Activated T-cell treated with anti-CD3 and anti-CD28 coated beads, Interleukin-2, amount 50 U/mL, for 24 hours (primary cell): ENCODE measurements at places on chromosomes 2 and 18.

- DNase-seq: no peak
Observed at GRCh38 chr2:145622285-145622684, 1102.4 kb upstream of the ZEB2 start.

- no peak for DNase-seq
Observed at GRCh38 chr2:42067521-42067920, 19.7 kb downstream of the PKDCC start.

- DNase-seq: no peak
Observed at GRCh38 chr2:159788253-159788652, 9.8 kb downstream of the CD302 start.

DNA sequence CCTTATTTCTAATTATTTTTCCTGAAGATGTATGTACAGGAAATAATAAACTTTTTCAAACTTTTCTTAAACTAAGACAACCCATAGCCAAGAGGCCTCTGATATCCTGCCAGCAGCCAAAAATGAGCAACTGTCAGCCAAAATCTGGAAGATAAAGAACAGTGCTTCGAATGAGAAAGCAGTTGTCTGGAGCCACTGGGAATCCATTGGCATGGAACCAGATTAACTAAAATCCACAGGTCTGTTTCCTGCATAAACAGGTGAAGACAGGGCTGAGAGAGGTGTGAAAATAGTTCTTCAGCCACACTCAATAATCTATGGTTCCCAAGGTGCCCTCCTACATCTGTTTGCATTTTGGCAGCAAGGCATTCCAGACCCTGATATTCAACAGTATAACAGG is 1076.7 kb upstream of the PIK3C3 start:
- DNase-seq: no peak

GRCh38 chr2:104447831-104448434 is 406.0 kb upstream of the POU3F3 start:
- DNase-seq: no peak

- DNase-seq: peak; percentile 50
Observed at GRCh38 chr2:7572450-7572849, 655.2 kb downstream of the RNF144A start.

GRCh38 chr2:169768262-169768995 is 30.2 kb upstream of the SSB start:
- DNase-seq: peak; percentile 60

DNA sequence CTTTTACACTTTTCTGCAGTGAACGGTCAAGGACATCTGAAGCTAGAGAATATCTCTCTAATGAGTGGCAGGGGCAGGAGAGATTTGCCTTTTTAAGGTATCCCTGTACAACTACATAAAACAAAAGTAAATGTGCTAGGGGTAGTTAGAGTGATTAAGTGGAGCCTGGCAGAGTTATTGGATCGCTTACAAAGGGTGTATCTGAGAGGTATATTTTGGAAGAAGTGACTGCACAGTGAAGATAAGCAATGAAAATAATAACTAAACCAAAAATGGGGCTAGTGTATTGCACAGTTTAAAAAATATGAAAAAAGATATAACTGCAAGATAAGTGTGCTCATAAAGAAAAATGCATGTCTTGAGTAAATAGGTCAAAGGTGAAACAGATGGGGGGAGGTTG is 193.5 kb upstream of the EPC2 start:
- no peak for DNase-seq

DNA sequence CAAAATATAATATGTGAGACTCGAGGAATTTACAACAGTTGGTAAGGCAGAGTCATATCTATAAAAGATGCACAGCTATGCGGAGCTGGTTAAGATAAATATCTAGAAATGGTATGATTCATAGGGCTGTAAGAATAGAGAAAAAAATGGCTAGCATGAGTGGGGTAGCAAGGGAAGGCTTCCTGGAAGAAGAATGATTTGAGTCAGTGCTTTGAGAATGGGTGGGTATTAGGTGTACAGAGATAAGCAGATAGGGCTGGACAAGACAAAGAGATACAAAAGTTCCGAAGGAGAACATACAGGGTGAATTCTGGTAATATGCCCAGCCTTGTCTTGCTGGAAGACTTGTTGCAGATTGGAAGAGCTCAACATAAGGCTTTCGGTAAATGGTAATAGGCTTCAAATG is 291.5 kb upstream of the CCDC68 start:
- DNase-seq: no peak

DNA sequence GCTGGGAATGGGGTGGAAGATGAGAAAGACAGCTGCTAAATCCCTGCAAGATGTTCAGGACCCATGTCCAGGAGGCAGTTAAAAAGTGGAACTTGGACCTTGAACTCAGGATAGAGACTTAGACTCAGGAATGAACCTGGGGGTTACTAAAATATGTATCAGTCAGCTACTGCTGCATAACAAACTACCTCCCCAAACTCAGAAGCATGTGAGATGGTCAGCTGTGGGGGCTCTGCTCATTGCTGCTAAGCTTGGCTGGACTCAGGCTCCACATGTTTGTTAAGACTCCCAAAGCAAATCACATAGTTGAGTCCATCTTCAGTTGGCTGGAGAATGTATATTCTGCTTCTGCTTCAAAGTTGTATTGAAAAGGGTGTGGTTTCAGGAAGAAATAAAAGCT is 61.4 kb upstream of the COPS8 start:
- no peak for DNase-seq

DNA sequence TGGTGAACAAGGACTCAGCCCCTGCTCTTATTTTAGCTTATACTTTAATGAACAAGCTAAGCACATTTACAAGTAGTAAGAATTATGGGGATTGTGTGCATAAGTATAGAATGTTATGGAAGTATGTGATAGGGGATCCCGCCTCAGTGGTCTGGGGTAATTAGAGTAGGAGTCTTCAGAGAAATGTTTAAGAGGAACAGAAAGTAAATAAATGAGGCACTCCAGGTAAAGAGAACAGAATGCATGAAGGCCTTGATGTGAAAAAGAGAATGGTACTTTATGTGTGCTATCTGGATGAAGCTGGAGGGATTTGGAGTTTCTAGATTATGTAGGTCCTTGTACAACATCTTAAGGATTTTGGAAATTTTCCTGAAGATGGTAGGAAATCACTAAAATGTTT is 76.6 kb downstream of the BMPR2 start:
- DNase-seq: no peak

- DNase-seq: no peak
Observed at GRCh38 chr2:157269922-157270321, 12.4 kb downstream of the GALNT5 start.

DNA sequence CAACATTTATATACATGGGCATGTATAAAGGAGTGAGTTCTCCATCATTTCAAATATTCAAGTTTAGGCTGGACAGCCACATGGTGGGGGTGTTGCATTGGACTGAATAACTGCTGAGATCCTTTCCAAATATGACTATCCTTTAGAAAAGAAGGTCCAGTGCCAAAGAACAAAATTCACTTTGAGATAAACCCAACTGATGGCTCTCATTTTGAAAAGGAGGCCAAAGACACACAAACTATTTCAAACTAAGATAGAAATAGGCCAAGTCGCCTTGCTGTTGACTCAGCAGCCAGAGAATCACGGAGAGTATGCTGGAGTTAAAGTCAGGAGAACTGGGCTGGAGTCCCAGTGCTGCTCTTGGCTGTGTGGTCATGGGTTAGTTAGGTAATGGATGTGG is 204.5 kb upstream of the LRATD1 start:
- DNase-seq: no peak

DNA sequence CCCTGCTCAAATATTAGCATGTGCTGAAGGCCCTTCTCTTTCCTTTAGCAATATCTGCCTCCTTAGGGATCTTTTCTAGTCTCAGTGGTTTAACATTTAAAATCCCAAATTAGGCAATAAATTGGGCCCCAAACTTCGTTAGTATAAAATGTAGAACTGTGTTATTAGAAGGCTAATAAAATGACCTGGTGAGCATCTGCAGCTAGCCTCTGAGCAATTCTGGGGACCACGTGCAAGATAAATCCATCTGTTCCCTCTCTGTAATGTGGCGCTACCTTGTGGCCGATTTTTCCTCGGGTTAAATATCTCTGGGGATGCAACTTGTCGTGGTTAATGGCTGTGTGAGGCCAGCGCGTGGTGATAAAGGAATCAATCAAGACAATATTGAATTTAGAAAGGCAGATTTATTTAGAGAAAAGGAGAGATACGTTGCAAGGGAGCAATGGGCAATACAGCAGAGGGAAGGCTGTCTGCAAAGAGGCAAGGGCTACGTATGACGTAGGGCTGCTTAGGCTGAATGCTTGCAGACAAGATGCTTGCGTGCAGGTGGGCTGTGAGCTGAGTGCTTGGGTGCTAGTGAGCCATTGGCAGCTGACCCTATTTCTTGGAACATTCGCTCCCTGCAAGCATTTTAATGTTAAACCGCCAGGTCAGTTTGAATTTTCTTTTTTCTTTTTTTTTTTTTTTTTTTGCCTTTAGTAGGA is 18.5 kb upstream of the IL36G start:
- no peak for DNase-seq

GRCh38 chr2:129698593-129698992 is 280.9 kb upstream of the RAB6C start:
- no peak for DNase-seq

DNA sequence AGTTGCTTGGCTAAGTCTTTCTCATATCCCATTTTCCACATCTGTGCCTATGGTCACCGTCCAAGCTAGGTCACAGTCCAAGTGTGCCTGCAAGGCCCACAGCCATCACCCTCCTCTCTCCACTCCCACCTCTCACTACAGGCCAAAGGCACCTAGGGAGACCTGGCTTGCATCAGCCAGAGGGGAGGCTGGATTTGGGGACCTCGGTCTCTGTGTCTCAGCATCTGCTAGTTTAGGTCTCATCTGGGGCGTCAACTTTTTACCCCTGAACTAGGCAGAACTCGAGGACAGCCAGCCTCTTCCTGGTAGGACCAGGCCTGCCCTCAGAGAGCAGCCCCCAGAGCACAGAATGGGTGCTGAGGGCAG is 217.1 kb downstream of the DYSF start:
- no peak for DNase-seq

DNA sequence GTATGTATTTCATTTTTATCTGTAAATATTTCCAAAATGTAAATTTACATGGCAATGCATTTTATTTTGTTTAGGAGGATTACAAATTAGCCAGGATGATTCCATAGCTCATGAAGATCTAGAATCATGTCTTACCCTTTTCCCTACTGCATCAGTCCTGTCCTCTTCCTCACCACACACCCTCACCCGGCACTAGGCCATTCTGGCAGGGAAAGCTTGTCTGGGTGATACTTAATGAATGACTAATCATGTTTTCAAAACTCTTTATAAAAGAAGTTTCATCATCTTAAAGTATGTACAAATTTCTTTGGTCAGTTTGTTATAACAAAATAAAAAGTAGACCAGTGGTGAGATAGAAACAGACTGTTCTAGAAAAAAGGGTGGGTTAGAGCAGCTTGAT is 283.3 kb upstream of the VWC2L start:
- no peak for DNase-seq

GRCh38 chr18:68714366-68714711 is 569 bp downstream of the TMX3 start:
- DNase-seq: no peak

- DNase-seq: no peak
Observed at GRCh38 chr2:1743396-1744150, 742 bp downstream of the PXDN start.

DNA sequence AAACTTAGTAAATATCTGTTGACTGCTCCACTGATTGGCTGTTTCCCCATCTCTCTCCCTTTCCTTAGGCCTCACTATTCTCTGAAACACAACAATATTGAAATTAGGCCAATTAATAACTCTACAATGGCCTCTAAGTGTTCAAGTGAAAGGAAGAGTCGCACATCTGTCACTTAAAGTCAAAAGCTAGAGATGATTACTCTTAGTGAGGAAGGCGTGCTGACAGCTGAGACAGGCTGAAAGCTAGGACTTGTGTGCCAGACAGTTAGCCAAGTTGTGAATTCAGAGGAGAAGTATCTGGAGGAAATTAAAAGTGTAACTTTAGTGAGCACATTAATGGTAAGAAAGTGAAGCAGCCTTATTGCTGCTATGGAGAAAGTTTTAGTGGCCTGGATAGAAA is 48.4 kb downstream of the PLEK start:
- DNase-seq: no peak

GRCh38 chr2:56540916-56541315 is 357.1 kb downstream of the CCDC85A start:
- DNase-seq: no peak

- DNase-seq: no peak
Observed at GRCh38 chr2:168343586-168343985, 96.2 kb upstream of the STK39 start.

DNA sequence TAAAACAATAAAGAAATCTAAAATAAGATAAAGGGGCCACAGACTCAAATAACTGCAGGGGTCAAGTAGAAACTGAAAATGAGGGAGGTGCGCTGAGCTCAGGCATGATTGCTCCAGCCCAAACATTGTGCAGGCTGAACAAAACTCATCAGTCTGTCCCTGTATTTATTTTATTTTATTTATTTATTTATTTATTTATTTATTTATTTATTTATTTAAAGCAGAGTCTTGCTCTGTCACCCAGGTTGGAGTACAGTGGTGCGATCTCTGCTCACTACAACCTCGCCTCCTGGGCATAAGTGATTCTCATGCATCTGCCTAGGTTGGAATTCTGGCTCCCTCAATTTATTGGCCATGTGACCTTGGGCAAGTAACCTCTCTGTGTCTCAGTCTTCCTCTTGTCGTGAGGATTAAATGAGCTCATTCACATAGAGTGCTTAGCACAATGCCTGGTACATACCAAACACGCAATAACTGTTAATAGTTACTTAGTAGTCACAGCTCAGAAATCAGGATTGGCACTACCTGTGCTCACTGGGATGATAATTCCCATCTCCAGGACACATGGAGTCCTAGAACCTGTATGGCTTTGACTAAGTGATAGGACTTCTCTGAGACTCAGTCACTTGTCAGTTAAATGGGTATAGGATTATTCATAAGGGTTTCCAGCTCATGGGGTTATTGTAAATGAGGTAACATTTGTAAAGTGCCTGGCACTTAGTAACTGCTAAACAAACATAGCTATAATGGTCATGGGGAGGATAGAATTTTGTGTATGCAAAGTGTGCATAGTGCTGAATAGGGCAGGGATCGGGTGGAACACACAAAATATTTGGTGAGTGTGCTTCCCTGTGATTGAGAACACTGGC is 6.0 kb downstream of the SPEG start:
- DNase-seq: no peak
